ENCODE measurements at places on chromosomes 6 and 20.
A peak's percentile ranks its signal among the peaks of the same experiment; 100 is the strongest.

DNA sequence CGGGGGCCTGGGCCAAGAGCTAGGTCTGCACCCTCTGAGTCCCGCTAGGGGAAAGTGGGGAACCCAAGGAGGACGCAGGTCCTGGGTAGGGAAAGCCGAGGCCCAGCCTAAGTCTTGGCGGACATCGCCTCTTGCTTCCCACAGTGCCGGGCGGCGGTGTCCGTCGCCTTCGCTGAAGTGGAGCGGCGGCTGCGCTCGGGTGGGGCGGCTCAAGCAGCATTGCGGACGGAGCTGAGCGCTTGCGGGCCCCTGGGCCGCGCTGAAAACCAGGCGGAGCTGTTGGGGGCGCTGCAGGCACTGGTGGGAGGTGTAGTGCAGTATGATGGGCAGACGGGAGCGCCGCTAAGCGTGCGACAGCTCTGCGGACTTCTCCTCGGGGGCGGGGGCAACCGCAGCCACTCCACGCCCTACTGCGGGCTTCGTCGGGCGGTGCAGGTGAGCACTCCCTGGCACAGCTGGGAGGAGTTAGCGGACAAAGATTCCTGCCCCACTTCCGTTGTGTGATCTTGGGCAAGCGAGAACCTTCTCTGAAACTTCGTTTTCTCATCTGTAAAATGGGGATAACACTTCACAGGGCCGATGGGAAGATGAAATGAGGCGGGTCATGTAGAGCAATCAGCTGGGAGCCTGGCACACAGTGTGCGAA is 4.2 kb downstream of the PRSS16 start:
- peak; percentile 87 for DNase-seq

- DNase-seq: no peak
These were observed 50.4 kb downstream of the BLOC1S5 start for GRCh38 chr6:8013763-8014162.

- DNase-seq: no peak
These were observed 90.0 kb downstream of the RAMACL start for GRCh38 chr6:166496460-166496859.

- DNase-seq: peak; percentile 5
These were observed 891 bp downstream of the RSPO3 start for GRCh38 chr6:127119102-127120022.

DNA sequence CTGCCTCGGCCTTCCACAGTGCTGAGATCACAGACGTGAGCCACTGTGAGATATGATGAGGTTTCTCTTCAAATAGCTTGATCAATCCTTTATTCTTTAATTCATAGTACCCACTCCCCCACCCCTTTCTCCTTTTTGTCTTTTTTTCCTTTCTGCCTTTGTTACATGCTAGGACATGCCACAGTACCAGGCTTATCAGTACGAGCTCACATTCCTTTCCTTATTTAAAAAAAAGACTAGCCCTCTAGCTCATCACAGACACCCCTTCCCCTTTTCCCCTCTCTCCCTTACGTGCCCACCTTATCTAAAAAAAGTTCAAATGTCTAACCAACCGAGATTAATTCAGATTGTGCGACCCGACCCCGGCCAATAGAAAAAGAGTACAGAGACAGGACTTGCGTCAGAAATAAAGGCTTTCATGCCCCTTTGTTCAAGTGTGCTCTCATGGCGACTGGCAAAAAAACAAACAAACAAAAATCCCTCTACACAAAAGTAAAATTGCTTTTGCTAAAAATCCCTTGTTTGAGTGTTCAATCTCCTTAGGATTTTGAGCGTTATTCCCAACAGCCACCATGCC is 49.2 kb downstream of the MRAP2 start:
- DNase-seq: no peak

GRCh38 chr6:161667957-161668356 is 394.1 kb upstream of the AGPAT4 start:
- no peak for DNase-seq

DNA sequence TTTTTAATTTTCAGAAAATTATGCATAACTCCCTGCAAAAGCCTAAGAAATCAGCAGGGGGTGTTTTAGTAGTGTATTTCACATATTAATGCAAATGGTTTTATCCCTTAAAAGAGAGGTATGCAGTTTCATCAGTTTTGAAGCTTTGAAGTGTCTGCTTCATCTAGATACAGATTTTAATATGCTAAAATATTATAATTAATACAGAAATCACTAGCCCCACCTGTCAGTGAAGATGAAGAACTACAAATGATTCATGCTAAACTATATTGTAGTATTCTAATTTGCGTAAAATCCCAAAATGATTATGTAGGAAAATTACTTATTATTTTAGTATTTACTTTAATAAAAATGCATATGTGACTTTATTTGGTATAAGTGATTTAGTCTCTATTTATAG is 2.9 kb upstream of the TFB1M start:
- DNase-seq: no peak

DNA sequence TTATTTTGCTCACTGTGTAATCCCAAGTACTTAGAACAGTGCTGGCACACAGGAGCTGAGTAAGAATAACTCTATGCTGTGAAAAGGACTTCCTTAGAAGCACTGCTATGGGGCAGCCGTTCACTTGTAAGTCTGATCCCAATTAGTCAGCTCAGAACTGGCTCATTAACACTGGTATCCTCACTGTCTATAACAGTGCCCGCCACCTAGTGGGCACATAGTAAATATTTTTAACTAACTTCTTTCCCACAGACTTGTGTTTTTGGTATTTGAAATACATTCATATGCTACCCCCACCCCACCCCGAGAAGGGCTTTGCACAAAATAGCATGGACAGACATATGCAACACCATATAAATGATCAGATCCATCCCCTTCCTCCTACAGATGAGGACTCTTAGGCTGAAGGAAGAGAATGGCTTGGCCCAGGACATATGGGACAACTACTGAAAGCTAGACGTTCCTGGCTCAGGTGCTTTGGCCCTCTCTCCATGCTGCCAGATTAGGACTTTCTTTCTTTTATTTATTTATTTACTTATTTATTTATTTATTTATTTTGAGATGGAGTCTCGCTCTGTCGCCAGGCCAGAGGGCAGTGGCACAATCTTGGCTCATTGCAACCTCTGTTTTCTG is 47.1 kb downstream of the DST start:
- DNase-seq: peak; percentile 75

DNA sequence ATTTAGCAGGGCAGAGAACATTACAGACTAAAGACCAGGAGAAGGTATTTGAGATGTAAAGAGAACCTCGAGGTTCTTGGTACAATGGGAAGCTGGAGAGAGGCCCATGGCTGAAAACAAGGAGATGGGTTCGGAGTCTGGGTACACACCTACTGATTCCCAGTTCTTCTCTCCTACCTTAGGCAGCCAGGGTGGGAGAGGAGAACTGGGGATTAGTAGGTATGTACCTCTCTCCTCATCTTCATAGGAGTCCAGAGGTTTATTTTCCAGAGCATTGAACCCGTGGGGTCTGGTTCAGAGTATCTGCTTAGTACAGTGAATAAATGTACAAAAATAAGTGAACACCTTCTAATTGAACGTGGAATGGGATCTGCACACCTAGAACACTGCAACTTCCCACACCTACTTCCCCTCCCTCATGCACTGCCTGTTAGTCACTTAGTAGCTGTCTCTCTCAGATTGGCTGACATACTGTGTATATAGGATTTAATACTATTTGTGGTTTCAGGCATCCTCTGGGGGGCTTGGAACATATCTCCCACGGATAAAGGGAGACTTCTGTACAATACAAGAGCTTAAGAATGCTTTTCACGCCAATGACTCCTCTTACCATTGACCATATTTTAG is 23.5 kb upstream of the NUP153 start:
- no peak for DNase-seq

GRCh38 chr6:32774426-32774825 is 11.1 kb upstream of the HLA-DQB2 start:
- DNase-seq: no peak

DNA sequence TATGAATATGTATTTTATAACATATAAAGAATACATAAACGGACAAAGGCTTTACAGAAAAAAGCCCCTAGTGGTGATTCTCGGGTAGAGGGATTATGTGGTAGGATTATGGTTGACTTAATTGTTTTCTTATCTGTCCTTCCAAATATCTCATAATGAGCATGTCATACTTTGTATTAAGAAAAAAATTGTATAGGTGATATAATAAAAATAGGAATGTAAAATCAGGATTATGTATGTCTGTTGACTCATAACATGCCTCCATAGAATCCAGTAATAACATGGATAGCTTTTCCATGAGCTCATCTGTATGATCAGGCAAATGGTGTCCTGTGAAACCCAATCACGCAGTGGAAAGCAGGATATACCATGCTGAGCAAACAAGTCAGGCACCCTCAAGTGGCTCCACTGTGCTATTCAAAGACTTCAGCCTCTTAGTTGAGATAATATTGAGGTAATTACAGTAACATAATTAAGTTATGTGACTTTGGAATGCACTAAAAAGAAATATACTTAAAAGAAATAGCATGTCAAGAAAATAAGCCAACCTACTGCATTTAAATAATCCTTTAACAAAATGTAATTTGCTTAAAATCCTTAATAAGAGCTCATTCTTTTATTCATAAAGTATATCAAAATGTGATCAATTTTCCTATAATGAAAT is 39.6 kb upstream of the PRELID3B start:
- DNase-seq: no peak

DNA sequence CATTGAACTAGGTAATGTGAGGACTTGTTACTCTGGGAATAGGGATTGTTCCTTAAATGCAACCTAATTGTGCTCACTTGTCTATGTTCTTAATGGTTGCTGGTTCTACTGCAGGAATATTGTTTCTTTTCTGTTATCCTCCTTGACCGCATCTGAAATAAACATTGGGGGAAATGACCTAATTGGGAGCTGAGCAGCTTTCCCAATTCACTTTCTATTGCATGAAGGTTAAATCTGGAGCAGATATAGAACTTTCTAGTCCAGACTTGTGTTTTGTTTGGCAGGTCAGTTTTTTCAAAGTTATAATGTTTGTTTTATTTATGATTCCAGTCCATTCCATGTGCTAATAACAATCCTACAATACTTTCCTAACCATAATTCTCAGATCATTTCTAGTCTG is 981.0 kb upstream of the CITED2 start:
- no peak for DNase-seq

- DNase-seq: no peak
These were observed 87.4 kb downstream of the ARID1B start for GRCh38 chr6:156864557-156864956.
